ENCODE measurements at places on chromosomes 12 and 14.

- DNase-seq, result no peak
Observed at GRCh38 chr14:58813745-58814144, 176.0 kb downstream of the DACT1 start.

DNA sequence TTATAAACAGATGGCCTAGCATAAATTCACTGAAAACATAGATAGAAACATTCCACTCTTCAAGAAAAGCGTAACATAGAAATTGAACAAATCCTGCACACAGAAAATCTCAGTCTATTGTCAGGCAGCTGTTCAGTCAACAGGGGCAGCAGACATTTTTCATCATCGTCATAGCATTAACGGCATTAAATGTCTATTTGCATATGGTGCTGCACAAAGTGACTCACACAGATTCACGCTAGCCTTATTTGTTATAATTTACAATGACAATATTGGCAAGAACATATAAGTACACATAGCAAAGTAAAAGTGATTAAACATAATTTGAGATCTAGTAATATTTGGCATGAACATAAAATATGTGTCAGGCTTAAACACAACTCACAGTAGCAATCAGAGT lies 95.7 kb downstream of the CEP128 start:
- DNase-seq, result no peak

DNA sequence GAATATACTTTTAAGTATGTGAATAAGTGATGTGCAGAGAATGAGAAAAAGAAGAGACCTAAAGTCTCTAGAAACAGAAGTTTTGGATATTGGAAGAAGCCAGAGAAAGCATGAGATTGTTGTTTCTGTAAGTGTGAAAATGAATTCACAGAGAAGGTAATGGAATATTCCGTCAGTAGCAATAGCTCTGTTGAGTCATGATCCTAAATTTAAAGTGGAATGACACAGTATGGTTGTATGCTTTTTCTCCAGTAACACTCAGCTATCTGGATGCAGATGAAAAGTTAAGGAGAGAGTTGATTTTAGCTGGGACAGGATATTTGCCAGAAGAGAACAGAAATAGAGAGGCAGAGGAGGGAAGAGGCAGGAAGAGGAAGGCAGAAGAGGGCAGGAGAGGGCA lies 1166.3 kb downstream of the GALC start:
- DNase-seq, result no peak

GRCh38 chr14:74981462-74981782 lies 21.3 kb upstream of the EIF2B2 start:
- DNase-seq, result no peak

- DNase-seq, result no peak
Observed at GRCh38 chr12:42958291-42958674, 368.7 kb upstream of the PRICKLE1 start.

GRCh38 chr12:51814311-51815088 lies 34.0 kb downstream of the FIGNL2 start:
- no peak for DNase-seq

- DNase-seq, result no peak
Observed at GRCh38 chr12:74456431-74456830, 81.2 kb upstream of the ATXN7L3B start.

- no peak for DNase-seq
Observed at GRCh38 chr12:89636776-89637160, 71.9 kb downstream of the ATP2B1 start.

GRCh38 chr12:111791507-111791906 lies 24.8 kb downstream of the ALDH2 start:
- no peak for DNase-seq

DNA sequence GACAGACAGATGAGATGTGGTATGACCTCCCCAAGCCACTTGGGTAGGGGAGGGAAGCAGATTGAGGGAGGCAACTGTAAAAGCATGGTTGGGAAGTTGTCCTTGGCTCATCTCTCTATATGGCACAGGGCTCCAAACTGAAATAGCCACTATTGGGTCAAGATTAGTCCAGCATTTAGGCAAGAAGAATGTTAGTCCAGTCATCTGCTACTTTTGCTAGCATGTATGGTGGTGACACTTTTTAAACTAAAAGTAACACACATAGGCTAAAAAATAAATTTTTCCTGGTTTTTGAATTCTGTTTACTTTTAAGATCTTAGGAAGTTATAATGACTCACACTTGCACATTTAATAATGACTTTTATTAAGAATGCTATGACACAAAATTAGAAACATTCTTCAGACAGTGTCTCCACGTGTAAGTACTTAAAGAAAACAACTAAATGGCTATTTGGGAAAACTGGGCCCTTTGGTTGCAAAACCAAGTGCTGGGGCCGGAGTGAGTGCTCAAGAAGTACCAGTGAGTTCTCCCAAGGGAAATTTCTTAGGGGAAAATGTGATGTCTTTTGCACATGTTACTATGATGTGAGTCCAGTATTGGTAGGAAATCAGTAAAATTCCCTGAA lies 179.1 kb upstream of the HIF1A start:
- no peak for DNase-seq

DNA sequence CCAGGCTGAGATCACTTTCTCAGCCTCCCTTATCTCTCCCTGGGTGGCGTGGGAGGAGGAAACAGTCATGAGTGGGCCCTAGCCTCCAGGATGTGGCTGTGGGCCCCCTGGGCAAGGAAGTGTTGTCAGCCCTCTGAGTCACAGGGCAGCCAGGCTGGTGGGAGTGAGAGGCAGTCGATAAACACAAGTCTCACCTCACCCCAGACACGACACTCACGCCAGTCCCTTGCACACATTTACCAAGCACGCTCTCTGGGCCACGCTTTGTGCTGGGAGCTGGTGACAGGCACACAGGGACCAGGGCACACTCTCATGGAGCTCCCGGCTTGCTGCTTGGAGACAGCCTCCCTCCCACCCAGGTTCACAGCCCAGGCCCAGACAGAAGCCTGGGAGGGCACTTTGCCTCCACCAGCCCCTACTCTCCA lies 1.9 kb upstream of the KRT79 start:
- no peak for DNase-seq

- peak; percentile 82 for DNase-seq
Observed at GRCh38 chr12:128969480-128970055, 116.3 kb downstream of the GLT1D1 start.
